IMR-90 (cell line): ENCODE measurements at places on chromosomes 7 and 10. TPM values are rescaled to one million over a fixed set of nuclear protein-coding genes. Genes with fewer than 3 reads are reported as not detected.

DNA sequence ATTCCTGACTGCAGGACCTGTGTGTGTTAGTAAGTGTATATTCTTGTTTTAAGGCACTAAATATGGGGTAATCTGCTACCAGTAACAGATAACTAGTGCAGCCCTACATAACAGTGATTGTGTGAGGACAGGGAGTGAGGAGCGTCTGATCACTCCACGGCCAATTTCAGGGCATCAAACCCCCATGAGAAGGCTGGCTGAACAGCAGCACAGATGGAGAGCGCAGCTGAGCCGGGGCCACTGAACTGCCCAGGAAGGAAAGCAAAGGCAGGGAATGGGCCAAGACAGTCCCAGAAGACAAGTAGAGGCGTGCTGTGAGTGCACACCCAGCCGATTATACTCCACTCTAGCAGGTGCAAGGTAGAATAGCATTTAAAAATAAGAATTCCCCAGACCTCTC, 157.1 kb upstream of the CHST15 start:
- H3K27ac ChIP-seq: no peak overlapping the region
- H3K4me3 ChIP-seq: no peak overlapping the region
- no peaks in the 10 kb centered on the region for H3K27me3 ChIP-seq
- DNase-seq: no peak
- no peaks in the 10 kb centered on the region for H3K36me3 ChIP-seq
- no peaks in the 10 kb centered on the region for H3K4me1 ChIP-seq

- no peak overlapping the region for H3K27ac ChIP-seq
- H3K4me3 ChIP-seq: no peak overlapping the region
- no peaks in the 10 kb centered on the region for H3K27me3 ChIP-seq
- no peak for DNase-seq
Measured at GRCh38 chr7:99031496-99031895, 112.4 kb downstream of the SMURF1 start.

DNA sequence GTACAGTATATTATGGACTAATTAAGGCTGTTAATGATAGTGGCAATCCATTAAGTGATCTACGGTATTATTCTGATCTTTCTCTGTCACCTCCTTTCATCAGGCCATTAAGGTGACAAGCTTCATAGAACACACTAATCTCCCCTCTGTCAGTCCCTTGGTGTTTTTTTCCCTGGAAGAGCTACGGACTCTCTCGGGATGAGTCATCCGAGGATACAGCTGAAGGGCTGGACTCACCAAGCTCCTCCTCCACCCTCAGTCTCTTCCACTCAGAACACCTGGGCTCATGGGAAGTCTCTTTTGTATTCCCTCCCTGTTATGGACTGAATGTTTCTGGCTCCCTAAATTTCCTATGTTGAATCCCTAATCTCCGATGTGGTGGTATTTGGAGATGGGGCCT, 69.8 kb upstream of the PLXNA4 start:
- no peaks in the 10 kb centered on the region for H3K4me1 ChIP-seq
- H3K27ac ChIP-seq: no peak overlapping the region
- H3K27me3 ChIP-seq: no peaks in the 10 kb centered on the region
- DNase-seq: no peak

DNA sequence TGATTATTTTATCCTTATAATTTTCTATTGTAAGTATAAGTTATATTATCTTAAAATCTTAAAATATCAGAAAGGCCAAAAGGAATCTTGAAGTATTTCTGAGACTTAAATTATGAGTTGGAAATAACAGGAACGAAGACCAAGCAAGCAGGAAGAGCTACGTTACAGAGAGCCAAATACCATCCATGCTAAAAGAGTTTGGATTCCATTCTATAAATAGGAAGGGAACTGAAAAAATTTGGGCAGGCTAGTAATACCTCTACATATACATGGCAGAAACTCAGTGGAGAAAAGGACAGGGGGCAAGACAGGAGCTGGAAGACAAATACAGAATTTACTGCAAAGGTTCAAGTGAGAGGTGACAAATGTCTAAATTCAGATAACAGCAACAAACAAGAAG, 16.7 kb downstream of the ITGB1 start:
- H3K27ac ChIP-seq: peak overlapping the region; percentile 35; the same call in 1 of the 2 replicates
- peaks cover 38% of the 10 kb centered on the region for H3K4me1 ChIP-seq
- DNase-seq: no peak
- no peak overlapping the region for H3K4me3 ChIP-seq

- H3K27ac ChIP-seq: no peak overlapping the region
- DNase-seq: no peak
- H3K4me1 ChIP-seq: no peaks in the 10 kb centered on the region; the same call in 1 of the 2 replicates
- no peaks in the 10 kb centered on the region for H3K27me3 ChIP-seq
- H3K36me3 ChIP-seq: no peaks in the 10 kb centered on the region
- H3K4me3 ChIP-seq: no peak overlapping the region
Measured at GRCh38 chr10:4006051-4006450, 221.0 kb upstream of the KLF6 start.

DNA sequence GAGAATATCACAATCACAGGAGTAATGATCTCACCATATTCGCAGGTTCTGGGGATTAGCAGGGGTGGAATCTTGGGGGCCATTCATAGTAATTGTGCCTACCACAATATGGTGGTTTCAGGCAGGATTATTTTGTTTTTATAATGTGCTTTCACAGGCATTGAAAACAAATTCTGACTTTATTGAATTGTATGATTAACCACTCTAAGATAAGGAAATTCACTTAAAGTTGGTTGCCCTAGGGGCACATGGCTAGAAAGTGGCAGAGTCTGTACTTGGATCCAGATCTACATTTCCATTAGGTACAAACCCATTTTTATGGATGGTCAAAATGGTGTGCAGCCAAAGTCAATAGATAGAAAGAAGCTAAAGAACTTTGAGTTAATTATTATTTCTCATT, 1.7 kb downstream of the CROT start:
- no peak for DNase-seq
- H3K27ac ChIP-seq: no peak overlapping the region
- H3K4me3 ChIP-seq: no peak overlapping the region
- H3K4me1 ChIP-seq: 0 out of 2 replicates have a peak, but pooled peaks cover 1% of the 10 kb centered on the region
- peaks cover 19% of the 10 kb centered on the region for H3K36me3 ChIP-seq

GRCh38 chr10:89332123-89332633, 4.4 kb downstream of the IFIT3 start:
- H3K4me1 ChIP-seq: peaks cover 15% of the 10 kb centered on the region
- DNase-seq: peak; percentile 78
- H3K27me3 ChIP-seq: no peaks in the 10 kb centered on the region
- H3K4me3 ChIP-seq: peak overlapping the region; percentile 37
- H3K27ac ChIP-seq: peak overlapping the region; percentile 32

Gene C10orf71
- polyA plus RNA-seq: not detected in 2 replicates

Gene NEUROD6
- polyA plus RNA-seq: not detected in 2 replicates

Gene LIPF
- polyA plus RNA-seq: not detected in 2 replicates

Gene AOC1
- polyA plus RNA-seq: not detected in 2 replicates

Gene COL13A1
- 31.3 and 32.0 TPM in 2 replicates for polyA plus RNA-seq

Gene ADAP1
- 1.9 and 2.0 TPM in 2 replicates for polyA plus RNA-seq

Gene MAT1A
- polyA plus RNA-seq: not detected in 2 replicates

Gene ARHGAP22
- 30.2 and 34.0 TPM in 2 replicates for polyA plus RNA-seq

Gene SMO
- polyA plus RNA-seq: 24.7 and 25.8 TPM in 2 replicates
